ENCODE measurements at places on chromosomes 7 and 10.

GRCh38 chr7:55516409-55516808, 55.9 kb downstream of the VOPP1 start:
- no peak for DNase-seq

DNA sequence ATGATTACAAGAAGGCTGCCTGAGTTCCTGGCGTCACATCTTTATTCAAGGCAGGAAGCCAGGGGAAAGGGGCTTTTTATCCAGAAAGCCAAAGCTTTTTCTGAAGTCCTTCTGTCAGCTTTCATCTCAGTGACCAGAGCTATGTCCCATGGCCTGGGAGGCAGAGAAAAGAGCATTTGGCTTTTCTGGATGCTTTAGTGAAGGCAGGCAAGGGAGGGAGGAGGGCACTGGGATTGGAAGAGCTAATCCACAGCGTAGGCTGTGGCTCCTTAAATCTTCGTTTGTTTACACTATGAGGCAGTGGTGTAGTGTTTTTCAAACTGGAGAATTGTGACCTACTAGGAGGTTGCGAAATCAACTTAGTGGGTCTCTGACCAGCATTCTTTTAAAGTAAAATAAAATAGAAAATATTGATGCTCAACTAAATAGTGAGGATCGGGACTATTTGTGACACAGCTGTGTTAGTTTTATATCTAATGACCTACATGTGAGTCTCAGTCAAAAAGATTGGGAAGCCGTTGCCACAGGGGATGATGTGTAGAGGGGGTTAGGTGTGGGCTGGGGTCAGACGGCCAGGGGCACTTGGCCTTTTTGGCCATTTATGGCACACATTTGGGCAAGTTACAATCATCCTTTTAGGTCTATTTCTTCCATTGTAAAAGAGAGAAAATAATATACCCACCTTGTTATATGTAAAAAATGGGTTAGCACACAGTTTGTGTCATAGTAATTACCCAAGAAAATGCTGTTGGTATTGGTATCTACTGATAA, 14.1 kb downstream of the CRYGN start:
- DNase-seq = no peak

DNA sequence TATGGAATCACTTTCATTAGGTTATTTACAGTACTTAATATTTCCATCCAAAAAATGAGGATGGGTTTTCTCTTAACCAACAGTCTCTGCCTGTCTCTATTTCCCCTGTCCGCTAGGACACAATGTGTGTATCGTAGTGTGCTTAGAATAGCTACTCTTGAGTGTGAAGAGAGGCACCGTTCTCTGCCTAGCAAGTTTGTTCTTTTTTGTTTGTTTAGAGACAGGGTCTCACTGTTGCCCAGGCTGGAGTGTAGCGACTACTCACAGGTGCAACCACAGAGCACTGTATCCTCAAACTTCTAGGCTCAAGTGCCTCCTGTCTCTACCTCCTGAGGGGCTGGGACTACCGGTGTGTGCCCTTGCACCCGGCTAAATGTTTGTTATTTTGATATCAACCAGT, 121.9 kb downstream of the ANK3 start:
- no peak for DNase-seq

DNA sequence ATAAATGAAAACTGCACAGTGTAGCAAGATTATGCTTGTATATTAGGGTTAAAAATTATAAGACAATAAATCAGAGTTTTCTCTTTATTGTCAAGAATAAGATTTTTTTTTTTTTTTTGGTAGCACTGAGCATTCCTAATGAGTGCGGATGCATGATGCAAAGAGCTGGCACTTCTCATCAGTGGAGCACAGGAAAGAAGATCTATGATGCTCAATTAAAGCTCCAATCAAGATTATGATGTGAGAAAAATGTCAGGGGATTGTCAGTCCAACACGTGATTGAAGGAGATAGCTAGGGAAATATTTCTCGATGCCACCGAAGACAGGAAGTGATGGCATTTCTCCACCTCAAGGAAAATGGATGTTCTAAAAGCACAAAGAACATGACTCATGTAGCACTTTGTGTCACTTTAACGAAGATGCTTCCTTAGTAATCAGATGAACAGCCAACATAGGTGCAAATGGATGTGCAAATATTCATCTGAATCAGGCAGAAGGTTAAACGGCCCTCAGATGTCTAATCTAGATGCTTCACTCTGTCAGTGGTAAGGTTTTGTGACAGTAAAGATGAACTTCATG, 240.9 kb downstream of the THSD7A start:
- DNase-seq = no peak

DNA sequence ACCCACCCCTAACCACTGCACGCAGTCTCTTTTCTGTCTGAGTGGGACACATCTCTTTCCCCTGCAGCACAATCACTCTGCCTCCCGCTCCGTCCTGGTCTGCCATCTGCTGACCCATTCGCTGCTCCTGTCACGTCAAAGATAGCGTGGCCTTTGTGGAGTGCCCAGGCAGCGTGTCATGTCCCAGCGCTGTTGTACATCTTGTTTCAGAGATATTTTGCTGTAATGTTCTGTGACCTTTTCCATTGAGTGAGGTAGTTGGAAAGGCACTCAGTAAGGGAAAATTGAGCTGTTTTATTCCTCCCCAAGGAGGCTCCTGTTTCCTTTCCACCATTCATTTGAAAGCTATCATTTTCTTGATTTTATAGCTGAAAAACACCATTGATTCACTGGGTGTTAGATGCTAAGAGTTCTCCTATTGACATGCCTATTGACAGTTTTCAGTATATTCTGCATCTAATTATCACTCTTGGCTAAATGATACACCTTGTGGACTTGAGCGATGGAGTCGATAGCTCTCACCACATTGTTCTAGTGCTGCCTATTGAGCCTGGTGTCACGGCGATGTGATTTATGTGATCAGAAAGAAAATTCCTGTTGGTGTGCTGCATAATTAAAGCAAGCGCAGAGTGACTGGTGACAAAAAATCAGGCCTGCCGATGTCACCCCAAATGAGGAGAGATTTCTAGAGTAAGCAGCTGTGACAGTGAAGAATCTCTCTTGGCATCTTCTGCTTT, 372.6 kb downstream of the LRMDA start:
- no peak for DNase-seq

- DNase-seq = no peak
Observed at GRCh38 chr7:44291733-44292419, 33.5 kb downstream of the CAMK2B start.

Measured in T follicular helper cell (primary cell).